Heart right ventricle (tissue), 16 donors: ENCODE measurements at places on chromosomes 5 and 9. TPM values are rescaled to one million over a fixed set of nuclear protein-coding genes. Genes with fewer than 3 reads are reported as not detected.

MYMK gene
- total RNA-seq = not detected

DNA sequence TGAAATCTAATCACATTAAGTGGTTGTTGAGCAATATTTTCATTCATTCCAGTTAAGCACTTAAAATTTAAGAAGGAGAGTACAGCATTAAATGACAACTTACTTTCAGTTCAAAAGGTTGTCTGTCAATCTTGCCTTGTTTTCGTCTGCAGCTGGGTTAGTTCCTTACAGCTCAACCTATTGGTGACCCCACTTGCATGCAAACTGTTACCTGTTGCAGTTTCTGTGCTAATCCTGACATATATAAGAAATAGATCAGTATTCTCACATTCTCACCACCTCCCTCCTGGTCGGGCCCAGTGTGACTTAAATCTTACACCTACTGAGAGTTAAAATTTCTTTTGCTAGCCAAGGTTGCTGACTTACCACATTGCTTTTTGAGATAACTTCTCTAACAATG, 191.8 kb upstream of the SMC2 start:
- DNase-seq = no peak

- peak; percentile 9 for DNase-seq
Observed at GRCh38 chr9:33288828-33289483, 1.4 kb upstream of the NFX1 start.

BARHL1 gene
- not detected for total RNA-seq

DNA sequence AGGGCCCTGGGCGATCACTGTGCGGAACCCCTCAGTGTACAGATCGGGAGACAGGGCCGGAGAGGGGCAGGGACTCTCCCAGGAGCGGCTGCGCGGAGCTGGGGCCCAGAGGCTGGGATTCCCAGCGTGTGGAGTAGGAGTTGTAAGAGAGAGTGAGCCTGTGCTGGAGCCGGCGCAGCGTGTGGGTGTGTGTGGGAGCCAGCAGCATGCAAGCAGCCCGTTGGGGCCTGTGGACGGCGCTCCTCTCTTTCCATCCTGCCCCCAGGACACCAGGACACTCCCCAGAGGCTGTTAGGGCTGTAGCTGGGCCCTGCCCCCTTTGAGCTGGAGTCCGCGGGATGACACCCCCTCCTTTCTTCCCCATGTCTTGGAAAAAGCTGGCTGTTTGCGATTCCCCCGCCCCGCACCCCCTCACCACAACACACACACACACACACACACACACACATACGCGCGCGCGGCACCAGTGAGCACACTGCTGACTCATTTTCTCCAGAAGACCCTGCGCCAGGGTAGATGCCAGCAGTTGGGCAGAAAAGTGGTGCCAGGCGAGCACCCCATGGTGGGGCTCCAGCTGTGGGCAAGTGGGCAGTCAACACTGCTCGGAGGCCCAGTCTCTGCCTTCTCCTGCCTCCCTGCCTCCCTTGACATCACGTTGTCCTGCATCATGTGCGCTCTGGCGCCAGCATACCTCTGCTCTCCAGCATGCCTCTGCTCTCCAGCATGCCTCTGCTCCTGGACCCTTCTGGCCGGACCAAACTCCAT, 1.5 kb downstream of the COL27A1 start:
- DNase-seq = peak; percentile 63

GRCh38 chr9:10032166-10032565, 580.6 kb downstream of the PTPRD start:
- DNase-seq = no peak

DNA sequence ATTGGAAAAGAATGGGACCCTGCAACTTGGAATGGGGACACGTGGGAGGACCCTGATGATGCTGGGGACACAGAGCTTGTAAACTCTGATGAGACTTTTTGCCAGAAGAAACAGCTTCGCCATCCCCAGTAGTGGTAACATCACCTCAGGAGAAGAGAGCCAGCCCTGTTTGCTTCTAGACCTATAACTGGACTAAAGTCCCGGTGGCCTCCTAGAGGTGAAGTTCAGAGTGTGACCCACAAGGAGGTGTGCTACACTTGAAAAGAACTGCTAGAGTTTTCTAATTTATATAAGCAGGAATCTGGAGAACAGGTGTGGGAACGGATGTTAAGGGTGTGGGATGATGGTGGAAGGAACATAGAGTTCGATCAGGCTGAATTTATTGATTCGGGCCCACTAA, 19.8 kb downstream of the NSA2 start:
- no peak for DNase-seq

- DNase-seq = peak; percentile 71
Observed at GRCh38 chr5:176543428-176544182, 5.5 kb upstream of the CDHR2 start.

PCDHA9 gene
- 0.05 TPM for total RNA-seq

- no peak for DNase-seq
Observed at GRCh38 chr9:36603006-36603405, 30.3 kb downstream of the MELK start.

- peak; percentile 18 for DNase-seq
Observed at GRCh38 chr5:13957032-13957645, 12.7 kb upstream of the DNAH5 start.

DNA sequence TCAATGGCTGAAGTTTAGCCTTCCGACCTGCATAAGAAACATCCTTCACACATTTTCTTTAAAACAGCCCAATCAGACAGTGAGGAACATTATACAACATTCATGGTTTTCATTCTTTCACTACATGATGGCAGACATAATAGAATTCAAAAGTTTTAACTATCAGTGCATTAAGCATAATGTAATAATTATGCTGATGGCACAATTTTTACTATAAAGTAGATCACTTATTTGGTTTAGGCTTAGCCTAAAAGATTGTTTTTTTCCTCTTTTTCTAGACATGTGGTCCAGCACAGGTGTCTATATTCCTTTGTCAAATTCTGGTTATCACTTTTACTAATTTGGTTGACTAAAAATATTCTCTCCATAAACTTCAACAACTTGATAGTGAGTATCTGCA, 46.5 kb downstream of the EFNA5 start:
- no peak for DNase-seq

GRCh38 chr5:39863926-39864552, 439.3 kb upstream of the DAB2 start:
- DNase-seq = no peak

DNA sequence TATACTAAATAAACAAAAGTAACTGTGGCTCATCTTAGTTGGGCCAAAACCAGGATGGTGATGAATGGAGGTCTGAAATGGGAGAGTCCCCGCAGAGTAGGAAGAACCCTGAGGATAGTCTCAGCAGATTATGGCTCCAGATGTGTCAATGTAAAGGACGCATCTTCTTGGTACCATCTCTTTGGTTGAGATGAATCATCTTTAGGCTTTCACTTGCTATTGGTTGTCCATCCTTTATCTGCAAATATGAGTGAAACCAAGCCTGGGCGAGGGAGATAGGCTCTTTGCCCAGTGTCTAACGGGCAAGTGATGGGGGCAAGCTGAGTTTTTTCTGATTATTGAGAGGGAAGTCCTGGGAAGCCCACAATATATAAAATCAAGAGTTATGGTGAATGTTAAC, 19.4 kb upstream of the LCP2 start:
- no peak for DNase-seq

- no peak for DNase-seq
Observed at GRCh38 chr9:100379862-100380261, 27.1 kb upstream of the TEX10 start.

GKAP1 gene
- total RNA-seq = 13.2 TPM

DNA sequence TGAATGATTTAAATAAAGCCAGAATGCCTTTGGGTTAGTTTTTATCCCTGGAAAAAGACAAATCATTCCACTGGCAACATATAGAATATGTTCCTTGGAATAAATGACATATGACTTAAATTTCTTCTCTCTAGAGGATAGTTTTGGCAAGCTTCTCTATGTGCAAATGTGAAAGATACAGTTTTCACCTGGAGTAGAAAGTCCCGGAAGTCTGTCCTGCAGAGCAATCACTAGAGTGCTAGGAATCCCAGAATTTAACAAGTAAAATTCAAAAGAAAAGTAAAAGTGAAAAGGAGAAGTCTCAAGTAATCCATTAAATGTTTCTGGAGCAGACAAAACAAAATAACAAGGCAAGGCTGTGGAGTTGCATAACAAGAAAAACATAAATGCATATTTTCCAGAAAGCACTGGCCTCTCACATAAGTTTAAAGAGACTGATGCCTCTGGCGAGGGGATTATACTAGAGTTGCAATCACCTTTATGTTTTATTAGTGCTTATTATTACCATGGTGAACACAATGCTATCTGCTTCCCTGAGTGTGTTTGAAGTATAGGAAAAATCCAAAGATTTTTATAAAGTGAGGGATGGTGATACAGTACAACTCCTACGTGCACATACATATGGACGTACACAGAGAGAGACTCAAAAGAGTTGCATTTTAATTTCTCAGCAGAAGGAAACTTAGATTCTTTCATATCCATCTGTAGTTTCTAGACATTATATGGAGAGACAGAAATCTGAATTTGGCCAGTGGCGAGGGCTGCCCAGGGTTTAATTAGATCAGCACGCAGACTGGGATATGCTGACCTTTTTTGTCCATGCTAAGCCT, 188.3 kb upstream of the ANKRD55 start:
- DNase-seq = no peak

WNK2 gene
- total RNA-seq = 172 TPM

GRCh38 chr5:104541141-104541785, 978.7 kb upstream of the NUDT12 start:
- DNase-seq = no peak

DNA sequence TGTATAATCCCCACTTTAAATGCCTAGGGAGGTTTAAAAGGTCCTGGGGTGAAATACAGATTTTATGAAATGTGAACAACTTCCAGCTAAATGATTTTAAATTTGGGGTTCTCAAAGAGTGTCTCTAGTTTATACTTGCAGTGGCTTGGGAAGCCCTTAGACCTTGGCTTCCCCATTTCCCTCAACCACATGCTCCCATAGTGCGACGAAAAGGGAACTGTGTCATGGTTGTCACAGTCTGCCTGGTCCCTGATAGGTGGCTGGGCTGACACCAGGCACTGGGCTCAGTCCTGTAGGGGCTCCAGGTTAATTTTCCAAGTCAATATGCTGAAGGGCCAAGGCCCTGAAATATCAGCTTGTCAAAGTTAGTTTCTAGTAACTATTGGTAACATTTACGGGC, 10.4 kb upstream of the CXCL14 start:
- DNase-seq = no peak

- no peak for DNase-seq
Observed at GRCh38 chr5:95261437-95262175, 23.3 kb downstream of the MCTP1 start.

SPATA31C1 gene
- total RNA-seq = not detected

DNA sequence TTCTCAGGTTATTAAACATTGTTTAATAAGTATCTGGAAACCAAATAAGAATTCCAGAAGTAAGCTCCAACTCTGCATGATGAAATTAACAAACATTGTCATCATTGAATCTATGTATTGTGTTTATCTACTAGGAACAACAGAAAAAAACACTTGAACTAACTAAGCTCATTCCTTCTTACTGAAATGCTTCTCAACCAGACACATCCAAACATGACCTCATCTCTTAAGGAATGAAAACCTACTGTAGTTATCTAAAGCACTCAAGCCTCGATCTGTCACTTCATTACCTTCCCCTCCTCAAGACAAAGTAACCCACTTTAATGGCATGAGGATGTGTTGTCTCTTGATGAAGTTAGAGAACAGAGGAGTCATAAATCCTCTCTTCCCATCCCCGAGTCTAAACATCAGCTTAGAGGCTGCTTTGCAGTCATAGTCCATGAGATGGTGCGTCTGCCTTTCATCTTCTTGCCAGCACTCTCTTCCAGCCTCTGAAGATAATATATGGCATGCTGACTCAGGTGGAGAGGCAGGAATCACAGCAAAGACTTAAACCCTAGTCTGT, 86.5 kb downstream of the CEMIP2 start:
- no peak for DNase-seq

KLHL3 gene
- 33.6 TPM for total RNA-seq

LTC4S gene
- total RNA-seq = 9.6 TPM

- no peak for DNase-seq
Observed at GRCh38 chr5:137651022-137651421, 84.9 kb downstream of the KLHL3 start.

GRCh38 chr5:59767681-59768151, 125.8 kb downstream of the PDE4D start:
- no peak for DNase-seq
